ENCODE measurements at places on chromosomes 11 and 22.

- DNase-seq: no peak
Observed at GRCh38 chr22:24390576-24390975, 36.8 kb upstream of the ADORA2A start.

DNA sequence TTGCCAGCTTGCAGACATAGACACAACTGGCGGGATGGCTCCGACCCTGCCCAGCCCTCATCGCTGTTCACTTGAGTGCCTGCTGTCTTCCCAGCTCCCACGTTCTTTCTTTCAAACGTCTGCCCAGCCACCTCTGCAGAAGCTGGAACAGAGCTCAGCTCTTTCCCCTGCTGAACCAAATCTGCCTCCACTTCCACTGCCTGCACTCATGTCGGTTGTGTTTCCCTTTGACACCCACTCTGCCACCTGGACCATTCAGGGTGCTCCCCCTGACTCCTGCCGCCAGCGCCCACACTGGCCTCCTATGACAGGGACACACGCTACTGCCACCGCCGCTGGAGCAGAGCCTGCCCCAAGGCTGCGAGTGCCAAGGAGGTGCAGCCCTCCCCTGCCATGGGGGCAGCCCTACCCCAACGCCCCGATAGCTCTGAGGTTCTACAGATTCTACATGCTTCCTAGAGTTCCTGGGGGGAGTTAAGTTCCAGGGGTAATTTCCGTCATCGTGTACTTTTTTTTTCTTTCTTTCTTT lies 37.9 kb downstream of the TST start:
- no peak for DNase-seq

DNA sequence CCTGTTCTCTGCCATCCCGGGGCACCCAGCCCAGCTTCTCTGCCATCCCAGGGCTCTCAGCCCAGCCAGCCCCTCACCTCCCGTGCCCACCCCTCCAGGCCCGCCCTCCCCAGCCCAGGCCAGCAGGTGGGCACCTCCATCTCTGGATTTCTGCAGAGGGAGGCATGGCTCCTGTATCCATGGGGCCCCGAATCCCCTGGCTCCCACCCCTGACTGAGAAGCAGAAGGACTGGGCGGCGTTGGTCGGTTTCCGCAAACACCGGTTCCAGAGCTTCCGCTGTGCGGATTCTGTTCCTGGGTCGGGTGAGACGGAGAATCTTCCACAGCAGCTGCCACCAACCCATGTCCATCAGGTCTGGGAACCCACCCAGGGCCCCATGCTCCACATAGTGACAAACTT lies 240.3 kb downstream of the BRD1 start:
- no peak for DNase-seq

GRCh38 chr11:31795706-31796498 lies 15.2 kb downstream of the PAX6 start:
- no peak for DNase-seq

DNA sequence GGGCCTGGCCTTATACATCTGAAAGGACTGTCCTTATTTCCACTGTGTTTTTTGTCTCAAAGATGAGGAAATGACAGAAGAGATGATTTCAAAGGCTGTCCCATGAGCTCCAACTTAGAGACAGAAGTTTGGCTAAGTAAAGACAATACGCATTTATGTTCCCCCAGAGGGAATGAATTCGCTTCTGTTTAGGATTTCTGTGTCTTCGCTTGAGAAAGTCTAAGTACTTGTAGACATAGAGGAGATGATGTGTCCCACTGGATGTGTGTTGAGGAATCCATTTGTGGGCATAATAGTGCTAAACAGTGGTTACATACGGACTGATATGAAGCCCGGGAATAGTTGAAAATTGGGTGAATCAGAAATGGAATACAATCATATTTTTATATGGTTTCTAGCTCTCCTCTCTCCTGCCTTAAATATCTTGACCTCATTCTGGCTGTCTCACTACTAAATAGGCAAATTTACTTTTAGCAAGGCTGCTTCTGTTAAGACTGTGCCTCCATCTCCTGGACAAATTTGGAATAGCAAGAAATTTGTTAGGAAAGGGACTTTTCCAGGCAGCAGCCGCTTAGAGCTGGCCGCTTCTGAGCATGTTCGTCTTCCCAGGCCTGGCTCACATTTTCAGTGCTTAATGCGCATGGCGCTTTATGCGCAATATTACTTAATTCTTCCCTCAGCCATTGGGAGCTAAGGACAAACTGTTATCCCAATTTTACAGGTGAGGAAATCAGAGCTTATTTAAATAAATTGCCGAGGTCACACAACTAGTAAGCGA lies 1.9 kb upstream of the PEX26 start:
- peak; percentile 76 for DNase-seq

GRCh38 chr11:24932110-24933000 lies 435.5 kb downstream of the LUZP2 start:
- DNase-seq: no peak

DNA sequence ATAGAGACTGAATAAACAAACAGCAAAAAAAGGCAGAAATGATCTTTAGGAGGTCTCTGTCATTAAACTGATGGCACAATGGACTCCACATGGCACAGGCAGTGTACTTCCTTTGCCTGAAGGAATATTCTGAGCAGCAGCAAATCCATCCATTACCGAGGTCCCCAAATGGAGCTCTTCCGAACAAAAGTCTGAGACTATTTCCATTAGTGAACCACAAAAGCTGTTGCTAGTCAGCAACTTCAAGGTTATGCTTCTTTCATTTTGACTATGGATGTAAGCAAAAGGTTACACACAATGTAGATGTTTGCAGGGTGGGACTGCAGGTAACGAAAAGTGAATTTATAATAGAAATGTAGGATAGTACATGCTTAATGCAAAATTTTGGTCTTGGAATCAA lies 14.5 kb downstream of the NARS2 start:
- DNase-seq: no peak

DNA sequence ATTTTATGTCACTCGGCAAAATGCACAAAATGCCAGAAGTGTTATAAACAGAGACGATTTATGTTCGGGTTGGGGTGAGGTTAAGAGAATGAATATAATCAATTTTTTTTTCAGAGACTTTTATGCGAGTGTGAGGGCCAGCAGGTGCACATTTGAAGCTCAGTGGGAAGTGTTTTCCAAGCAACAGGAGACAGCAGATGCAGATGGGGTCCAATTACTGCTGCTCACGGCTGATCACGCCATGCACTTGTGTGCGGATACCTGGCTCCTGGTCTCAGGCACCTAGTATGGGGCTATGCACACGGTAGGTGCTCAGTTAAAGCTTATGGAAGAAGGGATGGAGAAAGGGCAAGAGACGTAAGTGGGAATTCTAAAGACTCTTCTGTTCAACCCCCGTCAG lies 249.1 kb downstream of the MIAT start:
- no peak for DNase-seq

GRCh38 chr11:1807264-1807995 lies 27.4 kb upstream of the SYT8 start:
- no peak for DNase-seq

GRCh38 chr11:47869544-47870393 lies 21.6 kb upstream of the NUP160 start:
- no peak for DNase-seq

DNA sequence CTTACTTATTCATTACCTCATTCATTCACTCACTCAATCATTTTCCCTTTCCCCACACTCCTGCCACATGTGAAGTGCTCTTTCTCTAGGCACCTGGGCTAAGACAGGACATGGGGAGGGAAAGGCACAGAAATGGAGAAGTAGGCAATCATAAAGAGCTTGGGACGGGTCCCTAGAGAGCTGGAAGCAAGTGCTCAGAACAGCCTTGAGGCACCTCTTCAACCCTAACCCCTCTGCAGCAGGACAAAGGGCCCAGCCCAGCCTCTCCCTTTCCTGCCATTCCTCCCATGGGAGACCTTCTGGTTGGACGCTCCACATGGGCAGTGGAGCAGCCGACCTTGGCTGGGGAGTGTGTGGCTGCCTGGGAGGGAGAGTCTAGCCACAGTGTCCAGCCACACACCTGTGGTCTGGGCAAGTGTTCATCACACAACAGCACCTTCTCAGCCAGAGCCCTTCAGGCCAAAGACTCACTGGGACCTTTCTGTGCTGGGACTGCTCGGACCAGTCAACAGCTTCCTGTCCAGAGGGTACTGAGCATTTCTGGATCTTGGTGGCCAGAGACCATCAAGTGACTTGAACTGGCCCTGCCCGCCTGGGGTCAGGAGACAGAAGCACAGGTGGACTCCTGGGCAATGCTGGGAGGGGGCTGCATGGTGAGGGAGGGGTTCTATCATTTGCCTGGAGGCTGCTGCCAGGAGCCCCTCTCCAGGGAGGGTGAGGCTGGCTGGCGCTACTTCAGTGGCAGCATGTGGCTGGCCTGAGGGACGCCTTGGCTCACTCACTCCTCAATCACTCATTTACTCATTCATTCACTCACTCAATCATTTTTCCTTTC lies 1.0 kb upstream of the MUC5AC start:
- DNase-seq: peak; percentile 8

DNA sequence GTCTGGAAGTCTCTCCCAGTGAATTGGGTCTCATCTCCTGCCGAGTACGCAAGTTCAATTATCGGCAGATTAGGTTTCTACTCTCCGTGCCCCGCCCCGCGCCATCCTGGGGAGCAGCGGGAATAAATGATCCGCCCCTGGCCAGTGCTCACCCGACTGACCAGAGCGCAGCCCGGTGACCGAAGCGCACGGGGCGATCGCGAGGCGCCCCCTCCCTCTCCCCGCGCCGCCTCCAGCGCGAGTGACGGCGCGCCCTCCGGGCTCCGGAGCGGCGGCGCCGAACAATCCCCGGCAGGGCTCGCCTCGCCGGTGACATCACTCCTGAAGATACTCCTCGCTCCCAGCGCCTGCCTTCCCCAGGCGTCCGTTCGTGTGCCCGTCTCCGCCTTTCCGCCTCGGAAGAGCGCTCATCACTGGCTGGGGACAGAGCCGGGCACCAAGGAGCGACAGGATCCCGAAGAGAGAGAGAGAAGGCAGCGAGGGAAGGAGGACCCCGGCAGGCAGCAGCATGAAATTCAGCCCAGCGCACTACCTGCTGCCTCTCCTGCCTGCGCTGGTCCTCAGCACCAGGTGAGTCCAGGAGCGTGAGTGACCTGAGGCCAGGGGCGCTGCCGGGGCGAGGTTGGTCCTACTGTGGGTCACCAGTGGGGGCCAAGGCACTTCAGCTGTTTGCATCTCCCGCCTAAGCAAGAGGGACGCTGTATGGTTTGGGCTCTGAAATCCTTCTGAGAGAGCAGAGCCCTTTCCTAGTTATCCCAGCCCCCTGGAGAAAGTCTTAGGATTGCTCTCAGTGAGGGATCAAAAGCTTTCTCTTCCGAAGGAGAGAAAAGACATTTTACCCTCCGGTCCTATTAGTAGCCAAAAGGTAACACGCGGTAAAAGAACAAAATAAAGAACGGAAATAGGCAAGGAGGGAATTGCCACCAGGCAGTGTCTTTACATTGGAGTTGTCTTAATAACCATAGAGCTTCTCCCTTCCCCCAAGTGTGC lies at the start of gene LUZP2:
TSS of gene LUZP2 (plus strand) at position 318 of the 990 bp plus-strand sequence.
- DNase-seq: no peak

DNA sequence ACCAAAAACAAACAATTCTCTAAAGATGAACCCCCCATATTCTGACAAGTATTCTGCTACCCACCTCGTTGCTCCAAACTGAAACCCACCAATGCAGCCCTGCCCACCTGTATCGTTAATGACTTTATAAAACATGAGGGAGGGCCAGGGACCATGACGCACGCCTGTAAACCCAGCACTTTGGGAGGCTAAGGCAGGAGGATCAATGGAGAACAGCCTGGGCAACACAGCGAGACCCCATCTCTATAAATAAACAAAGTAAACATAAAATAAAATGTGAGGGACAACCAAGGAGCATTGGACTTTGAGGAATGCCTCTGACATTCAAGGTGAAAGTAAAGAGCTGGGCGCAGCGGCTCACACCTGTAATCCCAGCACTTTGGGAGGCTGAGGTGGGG lies 39.8 kb upstream of the ATXN10 start:
- no peak for DNase-seq

- DNase-seq: no peak
Observed at GRCh38 chr11:133840479-133840941, 4.8 kb downstream of the SPATA19 start.

GRCh38 chr22:37517826-37518450 lies 1.3 kb downstream of the CARD10 start:
- DNase-seq: no peak

GRCh38 chr11:33617672-33618350 lies 82.8 kb downstream of the C11orf91 start:
- no peak for DNase-seq

DNA sequence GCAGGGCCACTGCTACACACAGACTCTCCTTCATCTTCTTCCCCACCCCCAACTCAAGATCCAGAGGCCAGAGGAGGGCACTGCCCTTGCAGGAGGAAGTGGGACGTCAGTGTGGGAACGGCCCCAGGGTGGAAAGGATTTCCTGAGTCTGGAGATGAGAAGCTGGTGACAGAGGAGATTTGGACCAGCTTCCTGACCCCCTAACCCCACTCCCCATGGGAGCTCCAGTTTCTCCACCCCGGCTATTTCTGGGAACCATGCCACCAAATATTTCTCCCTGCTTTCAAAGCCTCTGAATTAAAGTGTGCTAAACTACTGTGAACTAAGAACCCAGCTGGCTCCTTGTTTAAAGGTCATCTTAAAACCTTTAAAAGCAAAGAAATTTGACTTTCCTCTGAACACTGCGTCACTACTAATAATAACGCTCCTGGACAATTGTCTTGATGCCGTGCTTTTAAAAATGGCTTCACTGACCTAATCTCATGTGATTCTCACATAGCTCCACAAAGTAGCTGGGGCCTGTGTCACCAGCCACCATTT lies 46.6 kb downstream of the CWC15 start:
- DNase-seq: peak; percentile 72

Measured in gastrocnemius medialis (tissue), 4 donors.